ENCODE measurements at places on chromosomes 3 and 15.

- DNase-seq = no peak
Measured at GRCh38 chr3:48863122-48863521, 15.4 kb upstream of the PRKAR2A start.

- DNase-seq = no peak
Measured at GRCh38 chr15:66878761-66879160, 176.7 kb downstream of the SMAD6 start.

- DNase-seq = no peak
Measured at GRCh38 chr15:53665930-53666329, 93.5 kb downstream of the WDR72 start.

- no peak for DNase-seq
Measured at GRCh38 chr3:16686679-16687078, 81.5 kb upstream of the DAZL start.

GRCh38 chr3:127484601-127485388 lies 105.7 kb downstream of the TPRA1 start:
- no peak for DNase-seq

- no peak for DNase-seq
Measured at GRCh38 chr3:56123487-56123886, 344.8 kb downstream of the ERC2 start.

DNA sequence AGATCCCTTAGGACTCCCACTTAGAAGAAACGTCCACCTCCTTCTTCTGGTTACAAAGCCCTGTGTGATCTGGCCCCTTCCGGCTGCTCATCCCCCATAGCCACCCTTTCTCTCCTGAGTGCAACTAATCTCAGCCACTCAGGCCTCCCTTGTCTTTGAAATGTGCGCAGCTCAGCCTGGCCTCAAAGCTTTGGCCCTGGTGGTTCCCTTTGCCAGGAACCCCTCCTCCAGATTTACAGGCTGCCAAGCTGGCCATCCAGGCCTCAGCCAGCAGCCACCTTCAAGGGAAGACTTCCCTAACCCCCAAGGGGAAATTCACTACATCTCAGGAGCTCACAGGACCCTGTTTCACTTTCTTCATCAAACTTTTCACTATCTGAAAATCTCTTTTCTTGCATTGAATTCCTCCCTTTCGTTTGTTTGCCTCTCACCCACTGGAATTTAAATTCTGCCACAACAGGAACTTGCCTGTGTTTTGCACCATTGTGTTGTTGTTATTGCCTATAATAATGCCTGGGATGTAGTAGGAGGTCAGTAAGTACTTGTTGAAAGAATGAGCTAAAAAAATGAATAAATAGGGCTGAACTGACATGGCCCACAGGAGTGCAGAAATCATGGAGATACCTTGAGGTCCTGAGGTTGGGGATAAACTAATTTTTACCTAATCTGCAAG lies 109.5 kb upstream of the PFN2 start:
- DNase-seq = no peak

- no peak for DNase-seq
Measured at GRCh38 chr15:35129361-35129760, 44.3 kb upstream of the NANOGP8 start.

GRCh38 chr3:105385819-105386508 lies 19.3 kb downstream of the ALCAM start:
- DNase-seq = no peak

DNA sequence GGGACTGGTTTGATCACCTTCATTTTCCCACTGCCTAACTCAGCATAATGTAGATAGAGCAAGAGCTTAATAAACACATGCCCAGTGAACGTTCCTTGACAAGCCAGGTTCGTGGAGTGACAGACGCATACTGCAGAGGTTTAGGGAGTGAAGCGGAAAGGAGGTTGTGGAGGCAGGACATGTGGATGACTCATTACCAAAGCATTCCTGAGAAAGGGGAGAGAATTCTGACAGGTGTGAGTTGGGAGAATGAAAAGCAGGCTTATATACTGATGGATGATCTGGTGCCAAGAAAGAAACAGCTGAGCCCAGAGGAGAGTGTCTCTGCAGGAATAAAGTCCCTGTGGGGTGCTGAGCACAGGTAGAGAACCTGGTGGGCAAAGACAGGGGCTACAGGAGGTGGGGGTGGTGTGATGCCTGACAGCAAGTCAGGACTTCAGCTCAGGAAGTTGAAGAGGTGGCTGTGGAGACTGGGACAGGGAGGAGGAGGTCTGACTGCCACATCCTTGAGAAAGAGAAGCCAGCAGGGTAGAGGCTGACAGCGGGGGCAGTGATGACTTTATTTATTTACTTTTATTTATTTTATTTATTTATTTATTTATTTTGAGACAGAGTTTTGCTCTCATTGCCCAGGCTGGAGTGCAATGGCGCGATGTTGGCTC lies 2.4 kb upstream of the RPL29 start:
- DNase-seq = peak; percentile 65

DNA sequence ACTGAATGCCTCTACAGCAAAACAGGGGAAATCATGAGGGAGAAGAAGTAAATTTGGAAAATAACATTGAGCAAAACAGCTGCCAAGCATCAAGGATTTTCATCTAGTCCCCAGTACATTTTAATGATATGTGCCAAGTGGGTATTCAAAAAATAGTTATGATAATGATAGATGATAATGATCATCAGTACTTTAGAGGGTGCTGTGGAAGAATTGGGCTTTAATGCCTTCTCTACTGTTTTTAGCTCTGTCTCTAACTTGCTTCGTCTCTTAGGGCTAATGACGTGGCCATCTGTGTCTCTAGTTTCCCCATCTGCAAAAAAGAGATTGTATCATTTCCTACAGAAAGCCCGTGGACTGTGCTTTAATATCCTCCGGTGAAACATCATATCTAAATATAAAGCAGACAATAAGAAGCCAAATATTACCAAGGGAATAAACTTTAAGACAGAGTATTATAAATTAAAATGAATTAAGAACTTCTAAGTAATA lies 10.2 kb upstream of the FSIP1 start:
- no peak for DNase-seq

DNA sequence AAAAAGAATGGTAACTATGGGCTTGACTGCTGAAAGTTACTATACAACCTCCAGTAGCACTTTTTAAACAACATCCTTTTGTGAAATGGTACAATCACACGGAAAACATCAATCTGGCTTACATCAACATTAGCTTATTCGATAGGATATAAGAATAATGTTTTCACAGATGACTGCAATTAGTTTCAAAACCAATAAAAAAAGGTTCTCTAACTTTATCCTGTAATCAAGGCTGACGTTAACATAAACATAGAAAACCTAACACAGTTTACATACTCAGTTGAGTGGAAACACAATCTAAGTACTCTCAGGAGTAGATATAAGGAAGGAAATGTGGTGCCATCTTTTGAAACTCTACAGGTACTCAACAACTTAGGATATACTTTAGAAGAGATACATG lies 102.2 kb downstream of the DLG1 start:
- no peak for DNase-seq

DNA sequence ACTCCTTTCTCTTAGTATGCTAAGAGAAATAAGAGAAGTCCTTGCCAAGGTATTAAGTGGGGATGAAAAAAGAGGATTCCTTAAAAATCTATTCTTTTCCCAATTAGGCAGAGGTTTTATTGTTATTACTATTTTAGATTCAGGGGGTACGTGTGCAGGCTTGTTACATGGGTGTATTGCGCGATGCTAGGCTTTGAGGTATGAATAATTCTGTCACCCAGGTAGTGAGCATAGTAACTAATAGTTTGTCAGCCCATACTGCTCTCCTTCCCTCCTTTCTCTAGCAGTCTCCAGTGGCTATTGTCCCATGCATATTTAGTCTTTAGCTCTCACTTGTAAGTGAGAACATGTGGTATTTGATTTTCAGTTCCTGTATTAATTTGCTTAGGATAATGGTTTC lies 83.9 kb downstream of the LEKR1 start:
- DNase-seq = no peak

DNA sequence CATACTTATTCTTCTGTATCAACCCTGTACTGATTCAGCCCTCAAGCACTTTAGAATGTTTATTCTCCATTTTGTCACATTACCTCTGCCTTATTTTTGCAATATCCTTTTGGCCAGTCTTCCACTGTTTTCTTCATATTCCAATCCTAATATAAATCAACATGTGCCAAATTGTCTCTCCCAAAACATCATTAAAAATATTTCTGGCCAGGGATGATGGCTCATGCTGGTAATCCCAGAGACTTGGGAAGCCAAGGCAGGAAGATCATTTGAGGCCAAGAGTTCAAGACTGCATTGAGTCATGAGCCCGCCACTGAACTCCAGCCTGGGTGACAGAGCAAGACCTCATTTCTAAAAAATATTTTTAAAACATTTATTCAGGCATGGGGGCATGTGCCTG lies 641.4 kb upstream of the CBLB start:
- no peak for DNase-seq

GRCh38 chr15:81982808-81983207 lies 63.0 kb downstream of the MEX3B start:
- DNase-seq = no peak

GRCh38 chr3:189714991-189715961 lies 84.1 kb downstream of the TP63 start:
- no peak for DNase-seq

DNA sequence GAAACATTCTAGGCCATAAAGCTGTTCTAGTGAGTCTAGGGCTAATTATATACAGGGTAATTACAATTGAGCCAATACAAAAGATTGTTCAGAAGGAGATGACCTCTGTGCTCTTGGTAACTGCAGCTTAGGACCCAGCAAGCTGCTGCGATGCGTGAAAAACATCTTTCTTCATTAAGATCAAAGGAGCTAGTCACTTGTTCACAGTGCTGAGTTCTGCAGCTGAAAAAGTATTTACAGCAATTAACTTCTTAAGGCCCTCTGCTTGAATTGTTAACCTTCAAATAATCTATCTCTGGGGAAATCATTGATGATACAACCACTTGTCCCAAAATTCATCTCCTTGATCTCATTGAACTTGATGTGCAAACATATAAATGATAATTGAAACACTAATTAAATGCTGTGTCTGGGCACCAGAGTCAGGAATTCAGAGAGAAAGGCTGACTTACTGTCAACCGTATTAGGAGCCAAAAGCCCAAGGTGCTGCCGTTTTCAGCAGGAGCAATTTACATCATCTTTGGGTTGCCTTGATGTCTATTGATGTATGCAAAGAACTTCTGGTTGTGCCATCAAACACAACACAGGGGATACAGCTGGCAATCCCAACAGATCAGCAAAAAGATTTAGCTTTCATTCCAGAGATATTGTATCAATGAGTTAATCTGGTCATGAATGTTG lies 213.0 kb downstream of the NECTIN3 start:
- no peak for DNase-seq

DNA sequence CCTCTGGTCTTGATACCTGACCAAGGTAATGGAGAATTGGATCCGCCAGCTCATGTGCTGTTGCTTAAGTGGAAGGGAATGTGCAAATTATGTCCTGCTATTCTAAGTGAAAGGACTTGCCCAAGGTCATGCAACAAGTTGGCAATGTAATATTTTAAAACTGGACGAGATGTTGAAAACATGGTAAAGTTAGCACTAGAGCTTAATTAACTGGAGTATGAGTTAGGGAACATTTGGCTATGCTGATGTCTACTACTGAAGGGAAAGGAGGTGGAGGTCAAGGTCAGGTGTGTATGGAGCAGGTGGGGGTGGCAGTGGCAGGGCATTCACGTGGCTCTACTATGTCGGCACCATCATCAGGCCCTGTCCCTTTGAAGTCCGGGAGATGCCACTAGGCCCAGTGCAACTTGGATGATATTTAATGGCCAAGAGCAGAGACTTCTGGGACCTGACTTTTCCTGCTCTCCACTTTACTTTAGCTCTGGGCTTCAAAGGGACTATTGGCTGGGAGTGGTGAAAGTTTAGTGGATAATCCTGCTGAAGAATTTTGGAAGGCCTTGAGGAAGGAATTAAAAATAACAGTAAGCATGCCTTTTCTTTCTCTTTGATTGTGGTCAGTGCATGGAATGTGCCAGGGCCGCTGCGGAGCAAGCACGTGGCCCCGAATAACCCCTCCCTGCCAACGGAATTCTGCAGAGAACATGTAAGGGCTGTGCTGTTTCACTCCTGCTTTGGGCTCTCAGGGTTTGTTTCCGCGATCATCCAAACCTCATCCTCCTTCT lies 14.9 kb downstream of the SMAD3 start:
- DNase-seq = no peak

DNA sequence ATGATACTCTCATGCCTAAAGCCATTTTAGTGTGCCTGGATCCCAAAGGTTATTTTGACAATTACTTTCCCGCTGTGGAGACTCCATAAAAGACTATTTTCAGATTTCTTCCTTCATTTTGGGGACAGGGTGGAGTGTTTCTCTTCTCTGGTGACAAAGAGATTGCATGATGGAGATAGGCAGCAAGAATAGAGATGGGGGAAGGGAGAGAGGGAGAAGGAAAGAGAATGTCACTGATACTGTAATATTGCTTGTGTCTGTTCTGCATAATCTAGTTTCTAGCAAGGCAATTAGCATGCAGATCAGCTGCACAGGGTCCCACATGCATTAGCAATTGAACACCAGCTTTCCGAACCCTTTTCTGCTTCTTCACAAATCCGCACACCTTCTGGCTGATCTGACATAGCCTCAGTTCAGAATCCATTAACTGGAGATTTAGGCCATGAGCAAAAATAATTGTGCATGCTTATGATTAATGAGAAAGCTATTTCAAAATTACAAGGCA lies 222.4 kb downstream of the OXSM start:
- no peak for DNase-seq

DNA sequence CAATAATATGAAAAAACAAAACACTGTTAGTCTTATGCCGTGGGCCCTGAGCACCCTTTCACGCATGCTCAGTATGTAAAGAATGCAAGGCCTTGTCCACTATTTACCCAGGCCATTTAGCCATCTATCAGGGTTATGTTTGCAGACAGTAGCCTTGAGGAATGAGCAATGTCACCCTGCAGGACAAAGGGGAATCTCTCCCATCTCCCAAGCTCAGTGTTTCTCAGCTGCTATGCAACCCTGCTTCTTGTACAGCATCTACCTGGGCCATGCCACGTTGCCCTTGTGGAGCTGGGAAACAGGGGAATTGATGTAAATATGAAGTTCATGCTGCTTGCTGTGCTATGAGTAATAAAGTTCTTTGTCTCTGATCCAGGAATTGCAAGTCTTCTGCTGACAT lies 51.5 kb upstream of the SLCO2A1 start:
- no peak for DNase-seq

DNA sequence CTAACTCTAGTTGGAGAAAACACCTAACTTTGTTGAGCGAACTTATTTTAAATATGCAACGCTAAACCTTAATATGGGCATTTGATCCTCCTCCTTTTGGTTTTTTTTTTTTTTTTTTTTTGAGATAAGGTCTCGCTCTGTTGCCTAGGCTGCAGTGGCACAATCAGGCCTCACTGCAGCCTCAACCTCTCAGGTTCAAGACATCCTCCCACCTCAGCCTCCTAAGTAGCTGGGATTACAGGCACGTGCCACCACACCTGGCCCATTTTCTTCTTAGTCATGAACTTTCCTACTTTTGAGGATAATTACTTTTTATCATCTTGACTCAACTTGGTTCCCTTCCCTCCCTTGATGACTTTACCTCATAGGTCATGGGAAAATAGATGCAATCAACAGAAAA lies 3.9 kb downstream of the NUSAP1 start:
- no peak for DNase-seq

GRCh38 chr15:86555939-86556338 lies 476.3 kb downstream of the AGBL1 start:
- DNase-seq = no peak

Measured in RWPE1 (cell line).